Pulmonary artery endothelial cell (primary cell): ENCODE measurements at places on chromosomes 13 and 19.

DNA sequence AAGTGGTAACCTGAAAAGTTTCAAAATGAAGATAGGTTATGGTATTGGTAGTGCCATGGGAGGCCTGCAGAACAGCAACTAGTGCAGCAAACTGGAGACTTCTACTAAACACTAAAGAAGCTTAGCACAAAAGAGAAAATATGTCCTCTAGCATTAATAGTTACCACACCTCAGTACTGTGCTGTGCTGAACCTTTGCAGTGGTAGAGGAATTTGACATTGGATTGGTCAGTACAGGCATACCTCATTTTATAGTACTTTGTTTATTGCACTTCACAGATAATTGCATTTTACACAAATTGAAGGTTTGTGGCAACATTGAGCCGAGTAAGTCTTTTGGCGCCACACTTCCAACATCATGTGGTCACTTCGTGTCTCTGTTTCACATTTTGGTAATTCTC, 40.4 kb downstream of the ZMYM2 start:
- DNase-seq = no peak

DNA sequence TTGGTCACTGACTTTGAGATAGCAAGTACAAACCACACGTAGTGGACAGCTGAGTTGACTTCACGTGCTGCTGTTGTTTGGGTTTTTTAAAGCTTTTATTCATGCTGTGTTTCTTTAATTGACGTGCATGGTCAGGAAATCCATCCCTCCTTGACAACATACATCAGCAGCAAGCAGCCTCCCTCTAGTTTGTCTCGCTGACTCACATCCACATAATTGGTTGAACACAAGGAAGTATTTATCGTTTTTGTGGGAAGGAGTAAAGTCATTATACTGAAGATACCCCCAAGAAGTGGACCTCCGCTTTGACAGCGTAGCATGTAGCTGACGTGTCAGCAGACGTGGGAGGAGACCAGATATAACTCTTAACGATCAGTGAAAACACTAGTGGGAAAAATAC, 355.8 kb downstream of the MYO16 start:
- no peak for DNase-seq

DNA sequence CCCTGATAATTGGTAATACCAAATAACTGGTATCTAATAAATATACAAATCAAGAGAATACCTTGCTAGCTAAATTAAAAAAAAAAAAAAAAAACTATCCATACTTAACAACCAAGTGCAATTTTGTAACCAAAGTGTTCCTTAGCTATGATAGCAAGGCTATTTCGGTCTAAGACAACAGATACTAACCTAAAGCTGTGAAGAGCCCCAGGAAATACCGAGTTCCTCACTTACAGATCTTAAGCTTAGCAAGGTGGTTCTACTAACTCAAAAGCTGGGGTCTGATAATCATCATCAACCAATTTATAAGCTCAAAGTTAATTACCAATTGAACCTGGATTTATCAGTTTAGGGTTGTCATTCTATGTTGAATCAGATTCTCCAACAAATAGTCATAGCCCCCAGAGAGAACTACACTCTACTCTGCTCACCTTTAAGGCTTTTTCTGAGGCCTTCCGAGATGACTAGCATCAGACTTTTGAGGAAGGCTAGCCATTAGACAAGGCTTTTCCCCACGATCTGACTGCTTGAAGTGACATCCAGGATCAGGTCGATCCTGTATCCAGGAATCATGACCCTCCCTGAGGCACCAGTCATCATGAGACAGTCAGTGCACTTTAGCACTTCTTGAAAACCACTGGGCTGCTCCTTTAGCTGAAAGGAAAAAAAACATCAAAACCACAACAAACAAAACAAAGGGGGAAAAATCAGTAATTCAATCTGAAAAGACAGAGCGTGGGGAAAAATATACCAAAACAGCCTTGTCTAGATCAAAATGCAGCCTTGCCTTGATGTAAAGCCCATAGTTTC, 31.9 kb downstream of the INTS6 start:
- no peak for DNase-seq

DNA sequence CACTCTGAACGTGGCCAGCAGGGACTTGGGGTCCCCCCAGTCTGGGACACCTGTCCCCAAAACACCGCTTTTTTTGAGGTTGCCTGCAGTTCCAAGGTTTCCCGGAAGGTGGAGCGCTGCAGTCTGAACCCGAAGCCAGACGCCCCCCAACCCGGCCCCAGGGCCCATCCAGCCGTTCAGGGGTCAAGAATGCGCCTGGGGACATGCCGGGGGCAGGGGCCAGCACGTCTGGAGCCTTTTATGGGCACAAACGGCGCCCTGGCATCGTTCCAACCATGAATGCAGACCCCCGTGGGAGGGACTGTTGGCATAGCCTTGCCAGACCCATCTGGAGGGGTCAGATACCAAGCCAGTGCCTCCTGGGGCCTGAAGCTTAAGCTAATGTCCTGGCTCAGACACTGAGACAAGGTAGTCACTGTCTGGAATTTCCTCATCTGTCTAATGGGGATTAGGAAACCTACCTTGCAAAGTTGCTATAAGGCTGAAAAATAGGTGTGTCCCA, 6.9 kb downstream of the S1PR5 start:
- DNase-seq = no peak

DNA sequence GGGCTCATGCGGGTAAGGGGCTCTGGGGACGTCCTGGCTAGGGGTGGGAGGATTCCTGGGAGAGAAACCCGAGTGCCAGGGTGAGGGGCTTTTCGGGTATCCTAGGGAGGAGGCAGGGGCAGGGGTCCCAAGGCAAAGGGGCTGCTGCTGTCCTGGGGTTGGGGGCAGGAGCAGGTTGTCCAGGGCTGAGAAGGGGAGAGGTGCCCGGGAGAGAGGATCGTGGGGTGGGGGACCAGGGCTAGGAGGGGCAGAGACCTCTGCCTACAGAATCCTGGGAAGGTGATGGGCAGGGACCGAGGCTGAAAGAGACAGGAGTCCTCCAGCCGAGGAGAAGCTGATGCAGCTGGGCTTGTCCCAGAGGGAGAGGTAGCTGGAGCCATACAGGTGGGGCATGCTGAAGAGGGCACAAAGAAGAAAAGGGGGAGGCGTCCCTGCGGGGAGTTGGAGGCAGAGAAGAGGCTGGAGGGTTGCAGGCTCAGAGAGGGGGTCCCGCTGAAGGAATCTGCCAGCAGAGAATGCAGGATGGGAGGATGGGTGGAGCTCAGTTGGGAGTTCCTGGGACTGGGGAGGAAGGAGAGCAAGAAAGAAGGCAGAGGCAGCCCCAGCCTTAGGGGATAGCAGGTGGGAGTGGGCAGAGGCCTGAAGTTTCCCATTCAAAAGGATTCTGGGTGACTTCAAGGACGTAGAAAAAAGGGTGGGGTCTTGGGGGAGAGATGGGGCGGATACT, 574 bp downstream of the CYP2S1 start:
- DNase-seq = no peak

DNA sequence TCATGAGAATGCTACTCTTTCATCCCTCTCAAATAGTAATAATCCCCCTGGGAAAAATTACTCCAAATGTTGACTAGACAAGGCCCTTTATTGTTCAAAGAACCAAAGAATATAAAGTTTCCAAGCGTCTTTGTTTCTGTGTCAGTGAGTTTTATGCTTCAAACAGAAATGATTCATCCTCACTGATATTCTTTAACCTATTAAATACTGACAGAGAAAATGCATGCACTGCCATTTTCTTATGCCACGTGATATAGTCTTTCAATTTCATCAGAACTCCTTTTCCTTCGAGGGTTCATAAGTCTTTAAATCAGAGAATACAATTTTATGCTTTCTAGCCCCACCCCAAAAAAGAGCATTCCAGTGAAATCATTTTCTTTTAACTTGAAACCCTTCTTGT, 211.6 kb downstream of the SHISA2 start:
- DNase-seq = no peak

GRCh38 chr13:113273851-113274590, 23.0 kb upstream of the LAMP1 start:
- DNase-seq = no peak

GRCh38 chr13:98781905-98782304, 29.4 kb upstream of the SLC15A1 start:
- DNase-seq = no peak

DNA sequence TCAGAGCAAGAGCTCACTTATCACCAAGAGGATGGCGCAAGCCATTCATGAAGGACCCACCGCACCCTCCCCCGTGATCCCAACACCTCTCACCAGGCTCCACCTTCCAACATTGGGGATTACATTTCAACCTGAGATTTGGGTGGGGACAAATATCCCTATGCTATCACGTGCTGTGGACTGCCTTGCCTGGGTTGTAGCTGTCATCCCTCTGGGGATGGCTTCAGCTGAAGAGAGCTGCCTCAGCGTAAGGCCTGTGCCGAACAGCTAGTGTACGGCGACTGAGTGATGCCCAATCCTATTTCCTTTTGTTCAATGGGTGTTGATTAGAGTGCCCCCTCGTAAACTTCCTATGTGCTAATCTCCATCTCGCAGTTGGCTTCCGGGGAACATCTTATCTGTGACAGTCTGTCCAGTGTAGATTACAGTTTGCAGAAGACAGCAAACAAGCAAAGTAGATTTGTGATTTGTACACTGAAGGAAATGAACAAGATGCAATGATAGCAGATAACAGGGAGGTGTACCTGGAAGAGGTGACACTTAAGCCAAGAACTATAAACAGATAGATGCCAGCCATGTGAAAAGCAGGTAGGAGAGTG, 11.8 kb upstream of the RCBTB1 start:
- no peak for DNase-seq

GRCh38 chr13:66405908-66406802, 824.0 kb downstream of the PCDH9 start:
- DNase-seq = no peak
